ENCODE measurements at places on chromosomes 2 and 18.

GRCh38 chr2:105110295-105110829 lies 72.5 kb downstream of the MRPS9 start:
- DNase-seq: no peak

DNA sequence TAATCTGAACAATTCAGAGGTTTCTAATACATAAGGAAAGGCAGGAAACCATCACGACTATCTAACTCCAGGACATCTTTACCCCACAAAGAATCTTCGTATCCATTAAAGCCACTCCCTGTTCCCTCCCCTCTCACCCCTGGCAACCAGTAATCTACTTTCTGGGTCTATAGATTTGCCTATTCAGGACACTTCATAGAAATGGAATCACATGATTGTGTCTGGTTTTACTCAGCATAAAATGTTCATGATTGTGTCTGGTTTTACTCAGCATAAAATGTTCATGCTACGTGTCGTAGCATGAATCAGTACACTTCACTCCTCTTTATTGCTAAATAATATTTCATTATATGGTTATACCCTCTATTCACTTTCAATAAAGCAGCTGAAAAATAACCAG lies 11.6 kb downstream of the FECH start:
- DNase-seq: no peak

DNA sequence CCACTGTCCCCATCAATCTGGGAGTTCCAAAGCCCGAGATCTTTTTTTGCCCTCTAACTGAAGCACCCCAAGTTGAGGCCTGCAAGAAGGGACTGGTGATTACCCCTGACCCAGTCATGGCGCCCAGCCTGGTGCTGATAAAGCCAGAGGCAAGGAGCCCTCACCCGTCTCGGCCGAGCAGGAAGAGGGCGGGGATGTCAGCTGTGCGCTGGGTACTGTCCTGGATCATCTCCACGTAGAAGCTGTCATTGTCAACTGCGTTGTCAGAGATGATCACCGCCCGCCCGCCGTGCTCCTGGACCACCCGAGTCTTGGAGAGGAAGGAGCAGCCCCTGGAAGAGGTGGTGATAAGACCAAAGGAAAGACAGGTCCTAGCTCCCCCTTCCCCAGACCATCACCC lies 4.4 kb downstream of the PRADC1 start:
- no peak for DNase-seq

DNA sequence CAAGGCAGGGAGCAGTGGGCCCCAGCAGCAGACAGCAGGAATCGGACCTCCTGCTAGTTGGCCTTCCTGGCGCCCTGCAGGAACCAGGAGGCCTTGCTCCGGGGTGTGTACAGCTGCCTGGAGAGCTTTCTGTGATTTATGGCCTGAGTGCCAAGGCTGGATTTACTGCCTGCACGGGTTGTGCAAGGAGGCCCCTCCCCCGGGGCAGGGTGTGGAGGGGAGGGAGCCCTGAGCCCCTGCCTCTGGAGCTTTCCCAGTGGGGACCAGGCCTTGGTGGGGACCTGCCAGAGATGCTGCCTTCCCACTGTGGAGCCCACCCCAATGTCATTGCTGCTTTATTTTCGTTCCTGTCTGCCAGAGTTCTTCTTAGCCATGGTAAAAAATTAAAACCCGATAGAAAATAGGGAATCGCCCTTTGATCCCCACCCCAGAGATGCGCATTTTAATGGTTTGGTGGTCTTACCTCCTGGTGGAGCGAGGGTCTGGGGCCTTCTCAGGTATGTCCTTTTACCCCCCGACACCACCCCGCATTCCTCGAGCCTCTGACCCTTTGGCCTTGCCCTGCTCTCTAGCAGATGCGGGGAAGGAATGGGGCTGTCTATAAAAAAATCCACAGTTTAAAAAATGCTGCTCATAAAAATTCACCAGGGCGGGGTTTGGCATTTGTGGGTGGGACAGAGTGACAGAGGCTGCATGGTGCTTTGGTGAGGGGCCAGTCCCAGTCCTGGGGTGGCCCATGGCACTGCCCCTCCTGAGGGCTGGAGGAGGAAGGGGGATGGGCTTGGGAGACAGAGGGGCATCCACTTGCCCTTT lies 6.9 kb upstream of the RALB start:
- no peak for DNase-seq

Measured in coronary artery (tissue), 2 donors.